ENCODE measurements at places on chromosomes 16 and 17. TPM values are rescaled to one million over a fixed set of nuclear protein-coding genes. Genes with fewer than 3 reads are reported as not detected.

Gene GUCY2D
- total RNA-seq, result not detected

Gene RFNG
- 20.5 TPM for total RNA-seq

Gene DPEP3
- total RNA-seq, result not detected

Gene CNEP1R1
- total RNA-seq, result 16.1 TPM

Gene TEKT5
- not detected for total RNA-seq

Gene SYNGR3
- total RNA-seq, result 0.32 TPM

Gene CLEC3A
- not detected for total RNA-seq

Gene CDH11
- total RNA-seq, result 9.7 TPM

Gene KRTAP4-12
- not detected for total RNA-seq

Gene MARVELD3
- total RNA-seq, result not detected

Gene CRHR1
- total RNA-seq, result not detected

DNA sequence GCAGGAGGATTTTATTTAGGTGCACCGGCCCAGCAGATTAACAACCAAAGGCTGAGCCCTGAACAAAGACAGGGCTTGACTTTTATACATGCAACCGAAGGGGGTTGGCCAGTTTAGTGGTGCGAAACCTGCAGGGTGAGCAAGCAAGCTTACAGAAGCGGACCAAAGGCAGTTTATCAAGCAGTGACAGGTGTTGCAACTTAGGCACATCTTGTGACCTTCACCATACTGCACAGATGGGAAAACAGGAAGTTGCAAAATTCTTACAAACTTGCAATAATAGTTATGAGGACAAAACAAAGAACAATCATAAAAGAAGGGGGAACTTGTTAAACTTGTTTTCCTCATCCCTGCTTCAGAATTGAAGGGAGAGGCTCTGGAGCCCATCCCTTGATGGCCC lies 1265.1 kb downstream of the CDH8 start:
- no peak for DNase-seq

- no peak for DNase-seq
These were observed 75.2 kb upstream of the DHX40 start for GRCh38 chr17:59490216-59490615.

- no peak for DNase-seq
These were observed 15.7 kb upstream of the RPL38 start for GRCh38 chr17:74187761-74188160.

GRCh38 chr16:31461921-31462804 lies 2.9 kb downstream of the ARMC5 start:
- peak; percentile 39 for DNase-seq

DNA sequence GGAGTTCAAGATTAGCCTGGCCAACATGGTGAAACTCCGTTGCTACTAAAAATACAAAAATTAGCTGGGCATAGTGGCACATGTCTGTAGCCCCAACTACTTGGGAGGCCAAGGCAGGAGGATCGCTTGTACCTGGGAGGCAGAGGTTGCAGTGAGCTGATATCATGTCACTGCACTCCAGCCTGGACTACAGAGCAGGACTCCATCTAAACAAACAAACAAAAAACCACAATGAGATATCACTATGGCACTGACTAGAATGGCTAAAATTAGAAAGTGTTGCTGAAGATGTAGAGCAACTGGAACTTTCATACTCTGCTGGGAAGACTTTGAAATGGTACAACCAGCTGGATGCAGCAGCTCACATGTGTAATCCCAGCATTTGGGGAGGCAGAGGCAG lies 6.5 kb upstream of the TNK1 start:
- no peak for DNase-seq

- peak; percentile 70 for DNase-seq
These were observed 4.0 kb downstream of the BECN1 start for GRCh38 chr17:42819939-42820535.

DNA sequence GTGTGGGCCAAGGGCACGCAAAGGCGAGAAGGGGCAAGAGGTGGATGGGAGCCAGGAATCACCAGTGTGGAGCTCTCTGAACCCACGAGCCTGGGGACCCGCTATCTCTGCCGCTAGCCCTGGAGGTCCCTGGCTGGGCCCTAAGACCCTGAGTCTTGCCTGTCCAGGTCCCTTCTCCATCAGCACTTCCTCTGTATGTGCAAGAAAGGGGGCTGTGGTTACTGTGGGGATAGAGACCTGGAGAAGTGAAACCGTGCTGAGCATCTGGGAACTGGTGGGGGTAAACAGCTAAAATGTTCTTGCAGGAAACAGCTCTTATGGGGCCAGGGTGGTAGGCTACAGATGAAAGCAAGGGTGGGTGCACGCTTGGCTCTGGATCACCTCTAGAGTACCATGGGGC lies 3.1 kb downstream of the SPNS3 start:
- DNase-seq, result no peak

- DNase-seq, result no peak
These were observed 146.9 kb upstream of the NOL11 start for GRCh38 chr17:67570797-67571196.

- no peak for DNase-seq
These were observed 10.2 kb upstream of the NATD1 start for GRCh38 chr17:21263376-21263775.

DNA sequence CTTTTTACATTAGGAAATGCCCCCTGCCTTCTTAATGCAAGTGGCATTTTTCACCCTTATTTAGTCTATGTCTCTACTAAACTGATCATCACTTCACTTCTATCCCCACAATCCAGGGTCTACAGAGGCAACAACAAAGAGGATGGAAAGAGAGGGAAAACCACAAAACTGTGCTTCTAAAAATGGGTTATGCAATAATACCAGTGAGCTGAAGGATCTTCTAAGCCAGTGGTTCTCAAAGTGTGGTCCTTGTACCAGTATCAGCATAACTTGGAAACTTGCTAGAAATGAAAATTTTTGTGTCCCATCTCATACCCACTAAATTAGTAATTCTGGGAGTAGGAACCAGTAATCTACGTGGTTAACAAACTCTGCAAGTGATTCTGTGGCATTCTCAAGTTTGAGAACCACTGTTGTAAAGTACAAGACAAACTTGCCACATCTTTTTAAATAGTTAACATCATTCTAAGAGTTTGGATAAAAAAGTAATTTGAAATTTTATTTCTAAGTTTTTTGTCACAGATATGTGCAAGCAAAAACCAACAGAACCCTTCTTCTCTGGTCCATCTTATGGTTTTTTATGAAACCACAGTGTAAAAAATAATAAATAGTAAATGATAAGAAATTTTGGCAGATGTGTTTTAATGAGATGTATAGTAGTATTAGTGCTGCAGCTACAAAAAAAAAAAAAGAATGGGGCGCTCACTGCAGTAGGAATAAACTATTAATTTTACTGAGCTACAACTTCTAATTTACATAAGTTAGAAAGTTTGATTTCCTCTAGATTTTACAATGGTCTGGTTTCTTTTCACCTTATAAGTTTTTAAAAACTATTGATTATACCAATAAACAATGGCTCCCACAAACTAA lies 16.2 kb downstream of the CDC27 start:
- no peak for DNase-seq

DNA sequence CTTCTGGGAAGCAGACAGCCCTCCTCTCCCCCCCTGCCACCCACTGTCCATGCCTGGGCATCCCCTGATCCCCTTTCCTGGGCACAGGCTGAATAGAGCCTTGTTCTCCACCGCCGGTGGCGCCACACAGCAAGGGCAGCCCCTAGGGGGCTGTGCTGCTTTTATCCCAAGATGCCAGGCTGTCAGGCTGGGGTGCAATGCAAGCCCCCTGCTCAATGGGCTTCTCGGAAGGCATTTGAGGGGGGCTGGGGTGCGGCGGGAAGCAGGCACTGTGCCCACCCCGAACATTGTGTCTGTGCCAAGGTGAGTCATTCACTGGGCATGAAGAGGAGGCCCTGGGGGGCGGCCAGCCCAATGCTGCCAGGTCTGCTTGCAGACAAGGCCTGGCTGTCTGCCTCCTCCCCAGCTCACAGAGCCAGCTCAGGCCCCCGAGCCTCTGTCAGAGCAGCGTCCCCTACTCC lies 1.5 kb upstream of the GFAP start:
- peak; percentile 83 for DNase-seq

DNA sequence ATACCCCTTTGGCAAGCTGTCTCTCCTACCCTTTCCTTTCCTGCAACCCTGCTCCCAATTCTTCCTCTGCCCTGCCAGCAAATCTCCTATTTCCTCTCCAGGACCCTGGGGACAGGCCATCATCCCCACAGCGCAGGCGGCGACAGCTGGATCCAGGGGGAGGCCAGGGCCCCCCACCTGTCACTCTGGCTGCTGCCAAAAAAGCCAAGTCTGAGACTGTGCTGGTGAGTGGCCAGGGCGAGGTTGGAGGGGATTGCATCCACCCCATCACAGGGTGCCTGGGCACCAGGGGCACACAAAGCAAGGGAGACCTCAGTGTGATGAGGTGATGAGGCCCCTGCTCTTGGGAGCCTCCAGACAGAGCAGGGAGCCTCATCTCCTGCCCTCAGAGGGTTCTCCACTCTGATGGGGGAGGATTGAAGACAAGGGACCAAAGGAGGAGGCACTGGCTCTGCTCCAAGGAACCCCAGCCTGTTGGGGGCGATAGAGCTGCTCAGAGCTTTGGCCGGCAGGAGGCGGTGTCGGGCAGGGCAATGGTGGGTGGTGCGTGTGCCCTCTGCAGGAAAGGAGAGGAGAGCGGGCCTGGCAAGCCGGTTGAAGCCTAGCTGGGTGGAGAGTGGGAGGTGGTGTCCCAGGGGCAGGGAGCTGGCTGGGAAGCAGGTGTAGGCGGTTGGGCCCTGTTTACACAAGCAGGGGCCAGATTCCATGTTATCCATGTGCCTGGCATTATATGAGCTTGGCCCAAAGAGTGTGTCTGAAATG lies 15.6 kb upstream of the PDK2 start:
- peak; percentile 39 for DNase-seq

GRCh38 chr16:49274591-49274990 lies 7.0 kb downstream of the CBLN1 start:
- no peak for DNase-seq

GRCh38 chr16:9836118-9836736 lies 346.0 kb downstream of the GRIN2A start:
- DNase-seq, result no peak

- no peak for DNase-seq
These were observed 1.0 kb upstream of the IGF2BP1 start for GRCh38 chr17:48995974-48996721.

GRCh38 chr16:14001521-14001920 lies 69.6 kb upstream of the MRTFB start:
- no peak for DNase-seq

DNA sequence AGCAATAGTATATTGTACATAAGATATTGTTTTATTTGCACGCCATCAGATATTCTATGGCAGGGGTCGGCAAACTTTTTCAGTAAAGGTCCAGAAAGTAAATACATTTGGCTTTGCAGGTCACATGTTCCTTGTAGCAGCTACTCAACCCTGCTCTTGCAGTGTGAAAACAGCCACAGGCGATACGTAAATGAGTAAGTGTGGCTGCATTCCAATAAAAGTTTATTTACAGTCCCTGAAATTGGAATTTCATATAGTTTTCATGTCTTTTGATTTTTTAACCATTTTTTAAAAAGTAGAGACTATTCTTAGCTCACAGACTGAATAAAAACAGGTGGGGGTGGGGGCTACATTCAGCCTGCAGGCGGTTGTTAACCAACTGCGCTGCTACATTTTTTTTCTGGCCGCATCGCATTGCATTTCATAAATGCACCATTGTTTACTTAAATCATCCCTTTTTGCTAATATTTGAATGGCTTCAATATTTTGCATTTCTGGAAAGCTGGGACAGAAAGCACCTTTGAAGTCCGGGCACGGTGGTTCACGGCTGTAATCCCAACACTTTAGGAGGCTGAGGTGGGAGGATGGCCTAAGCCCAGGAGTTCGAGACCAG lies 50.5 kb upstream of the HAPSTR1 start:
- DNase-seq, result no peak

- DNase-seq, result no peak
These were observed 131.0 kb downstream of the C16orf78 start for GRCh38 chr16:49504626-49505025.

DNA sequence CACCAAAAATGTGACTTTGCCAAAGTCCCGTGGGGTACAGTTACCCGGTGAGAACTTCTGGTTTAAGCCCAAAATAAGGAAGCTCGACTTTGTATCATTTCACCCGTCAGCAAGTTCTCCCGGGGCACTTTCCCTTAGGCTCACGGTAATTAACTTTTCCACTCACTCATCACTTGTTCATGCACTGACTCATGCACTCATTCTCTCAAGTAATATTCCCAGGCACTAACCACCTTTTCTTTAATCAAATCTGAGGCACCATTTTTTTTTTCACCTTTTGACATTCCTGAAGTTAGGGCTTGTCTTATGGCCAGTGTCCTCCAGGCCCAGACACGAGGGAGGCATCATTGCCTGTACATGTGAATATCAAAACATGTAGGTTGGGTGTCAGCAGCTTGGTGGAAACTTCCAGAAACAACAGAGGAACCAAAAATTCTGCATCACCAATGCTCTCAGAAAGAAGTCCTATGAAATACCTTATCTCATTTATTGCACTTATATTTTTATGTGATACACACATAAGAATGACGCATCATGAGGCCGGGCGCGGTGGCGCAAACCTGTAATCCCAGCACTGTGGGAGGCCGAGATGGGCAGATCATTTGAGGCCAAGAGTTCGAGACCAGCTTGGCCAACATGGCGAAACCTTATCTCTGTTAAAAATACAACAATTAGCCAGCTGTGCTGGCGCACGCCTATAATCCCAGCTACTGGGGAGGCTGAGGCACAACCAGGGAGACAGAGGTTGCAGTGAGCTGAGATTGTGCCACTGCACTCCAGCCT lies 36.1 kb upstream of the ATP2C2 start:
- DNase-seq, result no peak

GRCh38 chr16:72536723-72537435 lies 364.9 kb upstream of the PMFBP1 start:
- DNase-seq, result no peak

DNA sequence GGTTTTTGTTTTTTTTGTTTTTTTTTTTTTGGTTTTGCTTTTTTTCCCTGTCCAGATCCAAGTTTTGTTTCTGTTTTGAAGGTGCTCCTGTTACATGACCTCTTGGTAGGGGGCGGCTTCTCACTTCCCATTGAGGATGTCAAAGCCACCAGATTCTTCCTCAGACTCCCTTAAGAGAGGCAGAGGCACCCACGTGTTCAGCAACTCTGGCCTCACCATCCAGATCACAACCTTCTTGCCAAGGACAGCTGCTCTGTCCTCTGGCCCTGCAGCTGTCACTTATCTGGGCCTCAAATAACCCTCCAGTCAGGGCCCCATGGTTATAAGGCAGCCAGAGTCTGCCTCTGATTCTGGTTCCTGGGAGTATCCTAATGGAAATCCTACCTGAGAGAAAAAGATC lies 208.5 kb downstream of the STX8 start:
- DNase-seq, result no peak

GRCh38 chr16:83771306-83771942 lies 36.4 kb upstream of the HSBP1 start:
- peak; percentile 82 for DNase-seq

- DNase-seq, result no peak
These were observed 949 bp upstream of the GSPT1 start for GRCh38 chr16:11916524-11917285.

All from Right ventricle myocardium superior (tissue), 1 donor.